Activated T-helper 1 cell treated with Interleukin-2 at 50 U/mL for 16 hours (primary cell): ENCODE measurements at places on chromosomes 1 and 21.

- DNase-seq, result no peak
Measured at GRCh38 chr1:24751833-24752232, 6.6 kb downstream of the CLIC4 start.

- DNase-seq, result no peak
Measured at GRCh38 chr1:87760654-87761053, 432.0 kb downstream of the LMO4 start.

- DNase-seq, result no peak
Measured at GRCh38 chr1:47650205-47650604, 212.4 kb downstream of the FOXD2 start.

GRCh38 chr1:159152031-159152430 is 19.4 kb upstream of the CADM3 start:
- DNase-seq, result no peak

DNA sequence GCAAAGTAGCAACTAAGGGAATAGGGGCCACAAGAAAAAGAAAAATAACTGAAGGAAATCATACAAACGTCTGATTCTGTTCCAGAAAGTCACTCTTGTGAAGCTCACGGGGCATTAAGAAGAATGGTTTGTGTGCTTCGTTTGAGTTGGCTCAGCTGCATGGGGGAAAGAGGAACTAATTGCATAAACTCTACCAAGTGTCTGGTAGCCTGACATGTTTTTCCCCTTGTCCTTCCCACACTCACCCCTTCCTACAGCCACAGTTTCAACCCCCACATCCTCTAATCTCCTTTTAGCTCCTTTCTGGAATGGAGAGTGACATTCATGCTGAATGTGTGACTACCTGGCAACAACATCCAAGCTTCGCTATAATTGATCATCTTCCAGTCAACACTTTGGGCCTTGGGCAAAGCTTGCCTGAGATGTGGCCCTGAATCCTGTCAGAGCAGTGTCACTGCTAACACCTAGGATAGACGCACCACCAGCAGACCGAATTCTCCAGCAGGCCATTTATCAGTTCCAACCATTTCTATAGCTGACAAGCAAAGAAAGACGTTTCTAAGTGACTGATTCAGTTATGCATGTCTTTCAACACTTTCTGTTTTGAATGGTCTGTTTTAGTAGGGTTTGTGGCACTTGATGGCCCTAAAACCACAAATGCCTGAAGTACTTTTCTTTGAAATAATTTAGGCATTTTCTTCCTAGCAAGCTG is 439.6 kb downstream of the TTLL7 start:
- no peak for DNase-seq

GRCh38 chr21:44979687-44980561 is 40.1 kb downstream of the SLX9 start:
- no peak for DNase-seq

- no peak for DNase-seq
Measured at GRCh38 chr1:246724731-246725095, 504 bp downstream of the SCCPDH start.

DNA sequence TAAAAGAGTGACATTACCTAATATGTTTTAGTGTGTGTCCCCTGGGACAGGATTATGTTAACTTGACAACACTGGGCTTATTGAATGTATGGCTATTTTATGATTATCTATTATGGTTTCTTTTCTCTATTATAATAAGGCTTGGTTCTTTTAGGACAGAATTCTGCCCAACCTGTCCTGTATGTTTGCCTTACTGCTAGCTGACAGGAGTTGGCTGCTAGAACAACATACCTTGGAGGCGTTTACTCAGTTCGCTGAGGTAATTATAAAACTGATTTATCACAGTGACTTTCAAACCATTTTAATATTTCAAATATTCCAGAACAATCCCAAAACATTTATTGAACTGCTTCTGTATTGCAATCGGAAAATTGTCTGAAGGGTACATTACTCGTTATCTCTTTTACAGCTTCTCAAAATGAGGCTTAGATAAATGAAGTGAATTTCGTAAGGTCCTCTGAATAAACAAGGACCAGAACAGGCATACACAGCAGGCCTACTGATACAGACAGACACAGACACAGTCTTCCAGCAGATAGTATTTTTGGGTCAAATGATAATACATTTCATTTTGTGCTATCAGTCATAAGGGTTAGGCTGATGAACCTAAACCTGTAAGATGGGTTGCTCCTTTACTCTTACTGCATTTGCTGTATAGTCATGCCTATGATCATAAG is 44.2 kb downstream of the SCYL3 start:
- DNase-seq, result no peak

DNA sequence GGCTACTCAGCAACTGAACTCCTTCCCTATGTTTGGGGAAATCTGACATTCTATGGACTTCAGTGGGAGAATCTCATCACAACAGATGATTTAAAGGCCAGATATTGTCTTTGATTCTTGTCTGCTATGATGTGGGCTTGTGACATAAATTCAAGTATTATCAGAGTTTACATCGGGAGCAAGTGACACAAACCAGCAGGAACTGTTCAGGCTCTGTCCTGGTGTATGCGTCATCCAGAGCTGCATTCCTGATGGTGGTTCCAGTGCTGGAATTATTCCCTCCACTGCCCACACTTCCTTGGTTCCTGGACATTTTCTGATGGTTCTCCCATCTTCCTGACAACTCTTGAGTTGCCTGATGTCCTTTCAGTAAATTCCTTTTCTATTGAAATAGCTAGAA is 10.8 kb upstream of the LSM10 start:
- no peak for DNase-seq

DNA sequence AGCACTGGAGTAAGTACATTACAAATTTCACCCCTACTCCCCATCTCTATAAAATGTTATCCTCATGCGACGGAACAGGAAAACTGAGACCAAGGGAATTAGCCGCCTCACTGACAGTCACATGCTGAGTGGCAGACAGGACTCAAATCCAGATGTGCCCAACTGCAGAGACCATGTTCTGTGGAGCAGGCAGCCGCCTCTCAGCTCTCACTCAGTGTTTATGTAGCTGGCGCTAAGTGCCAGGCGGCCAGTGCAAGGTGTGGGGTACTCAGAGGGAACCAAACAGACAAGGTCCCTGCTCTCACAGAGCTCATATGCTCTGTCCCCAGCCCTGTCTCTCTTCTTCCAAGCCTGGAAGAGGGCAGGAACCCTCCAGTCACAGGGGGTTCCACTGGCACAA is 5.1 kb downstream of the CAPZB start:
- no peak for DNase-seq

DNA sequence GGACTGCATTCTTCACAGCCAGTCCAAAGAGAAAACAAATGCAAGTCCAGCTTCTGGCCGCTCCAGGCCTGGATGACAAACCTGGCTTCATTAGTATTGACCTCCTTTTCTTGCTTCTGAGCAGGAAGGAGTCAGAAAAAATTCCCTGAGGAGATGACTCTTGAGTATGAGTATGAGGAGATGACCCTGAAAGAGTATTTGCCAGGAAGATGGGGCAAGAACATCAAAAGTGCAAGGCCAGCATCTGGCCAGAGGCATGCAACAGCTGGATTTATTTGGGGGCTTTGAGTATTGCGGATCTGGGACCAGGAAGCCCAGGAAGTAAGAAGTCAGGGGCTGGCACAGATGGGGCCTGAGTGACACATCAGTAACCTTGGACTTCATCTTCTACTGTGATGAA is 113.9 kb downstream of the GLIS1 start:
- no peak for DNase-seq

DNA sequence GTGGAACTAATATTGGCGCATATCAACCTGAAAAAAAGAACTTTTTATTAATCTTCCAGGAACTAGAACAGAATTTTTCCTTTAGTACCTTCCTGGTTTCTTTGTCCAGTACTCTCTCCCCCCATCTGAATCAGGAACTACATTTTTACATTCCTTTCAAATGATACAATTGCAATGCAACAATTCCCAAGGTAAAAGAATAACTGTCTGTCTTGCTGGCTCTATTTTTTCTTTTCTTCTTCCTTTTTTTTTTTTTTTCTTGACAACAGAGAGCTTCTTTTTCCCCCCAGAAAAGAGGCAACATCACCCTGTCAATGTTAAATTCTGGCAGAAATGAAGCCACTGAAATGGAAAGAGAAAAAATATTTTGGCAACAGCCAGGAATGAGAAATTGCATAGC is 4.5 kb upstream of the CD101 start:
- DNase-seq, result no peak

DNA sequence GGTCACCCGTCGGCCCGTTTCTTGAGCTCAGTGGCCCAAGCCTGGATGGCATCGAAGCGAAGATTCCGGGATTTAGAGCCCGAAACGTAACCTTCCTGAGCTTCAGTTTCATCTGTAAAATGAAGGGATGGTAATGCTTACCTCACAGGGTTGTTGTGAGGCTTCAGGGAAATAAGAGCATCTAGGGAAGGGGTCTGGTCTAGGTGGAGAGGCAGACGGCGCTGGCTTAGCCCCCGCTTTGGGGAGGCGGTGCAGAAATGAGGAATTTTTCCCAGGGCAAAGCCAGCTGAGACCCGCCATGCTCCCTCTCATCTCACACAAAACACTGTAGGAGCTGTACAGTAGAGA is 717 bp upstream of the MYCL start:
- no peak for DNase-seq

DNA sequence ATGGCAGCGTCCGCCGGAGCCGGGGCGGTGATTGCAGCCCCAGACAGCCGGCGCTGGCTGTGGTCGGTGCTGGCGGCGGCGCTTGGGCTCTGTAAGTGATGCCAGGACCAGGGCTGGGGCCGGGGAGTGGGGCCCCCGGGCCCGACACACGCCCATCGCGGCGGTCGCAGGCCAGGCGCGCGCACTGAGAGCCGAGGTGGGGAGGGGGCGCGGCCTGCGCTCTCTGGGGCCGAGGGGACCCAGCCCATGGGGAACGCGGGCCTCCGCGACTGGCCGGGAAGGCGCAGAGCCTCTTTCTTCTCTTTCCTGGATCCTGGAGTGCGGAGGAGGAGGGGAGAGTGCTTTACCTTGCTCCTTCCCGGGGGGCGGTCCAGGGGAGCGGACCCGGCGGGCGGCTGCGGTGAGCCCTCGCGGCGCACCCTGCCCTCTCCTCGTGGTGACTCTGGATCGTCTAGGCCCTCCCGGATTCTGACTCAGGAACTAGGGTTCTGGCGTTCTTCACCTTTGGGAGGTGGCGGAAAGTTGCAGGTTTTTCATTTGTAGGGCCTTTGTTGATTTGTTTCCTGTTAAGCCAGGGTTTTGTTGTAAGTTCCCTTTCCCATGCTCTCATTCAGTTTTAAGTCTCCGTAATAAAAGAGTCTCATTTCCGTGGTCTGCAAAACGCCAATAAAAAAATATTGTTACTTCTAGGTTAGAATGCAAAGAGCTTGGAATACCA is 529 bp downstream of the MPZL1 start:
- DNase-seq, result no peak

- no peak for DNase-seq
Measured at GRCh38 chr1:79845936-79846335, 839.4 kb upstream of the ADGRL4 start.

- no peak for DNase-seq
Measured at GRCh38 chr1:43206600-43207228, 34.6 kb downstream of the CFAP57 start.
